ENCODE measurements at places on chromosomes 1 and 21. TPM values are rescaled to one million over a fixed set of nuclear protein-coding genes. Genes with fewer than 3 reads are reported as not detected.

- DNase-seq = peak; percentile 51
These were observed 5.6 kb downstream of the SLC5A9 start for GRCh38 chr1:48228156-48228555.

DNA sequence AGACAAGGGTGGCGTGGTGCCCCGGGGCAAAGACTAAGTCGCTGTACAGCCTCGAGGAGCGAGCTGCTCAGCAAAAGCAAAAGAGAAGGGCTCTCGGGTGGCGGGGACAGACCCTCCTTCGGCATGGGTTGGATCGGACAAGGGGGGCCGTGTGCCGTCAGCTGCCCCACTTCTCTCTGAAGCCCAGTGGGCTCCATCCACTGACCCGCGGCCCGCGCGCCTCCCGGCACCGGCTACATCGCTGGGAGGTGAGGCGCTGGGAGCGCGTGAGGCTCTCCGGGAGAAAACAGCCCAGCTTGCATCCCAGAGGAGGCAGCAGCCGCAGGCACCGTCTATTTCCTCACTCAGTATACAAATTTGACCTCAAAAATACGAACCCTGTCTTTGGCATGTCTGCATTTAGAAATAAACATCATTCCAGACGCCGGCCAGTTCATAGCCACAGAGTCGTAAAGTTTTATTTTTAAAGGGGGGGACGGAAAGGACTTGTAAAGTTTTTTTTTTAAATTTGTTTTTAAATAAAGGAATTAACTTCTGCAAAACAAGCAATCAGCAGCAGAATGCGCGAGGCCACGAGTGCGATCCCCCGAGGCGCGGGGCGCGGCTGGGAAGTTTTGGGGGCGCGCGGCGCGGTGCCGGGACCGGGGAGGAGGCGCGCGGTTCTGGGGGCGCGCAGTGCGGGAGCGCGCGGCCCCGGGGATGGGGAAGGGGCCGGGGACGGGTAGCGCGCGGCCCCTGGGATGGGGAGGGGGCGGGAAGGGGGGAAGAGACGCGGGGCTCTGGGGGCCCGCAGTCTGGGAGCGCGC lies 689 bp upstream of the GPR137B start:
- DNase-seq = peak; percentile 76

DNA sequence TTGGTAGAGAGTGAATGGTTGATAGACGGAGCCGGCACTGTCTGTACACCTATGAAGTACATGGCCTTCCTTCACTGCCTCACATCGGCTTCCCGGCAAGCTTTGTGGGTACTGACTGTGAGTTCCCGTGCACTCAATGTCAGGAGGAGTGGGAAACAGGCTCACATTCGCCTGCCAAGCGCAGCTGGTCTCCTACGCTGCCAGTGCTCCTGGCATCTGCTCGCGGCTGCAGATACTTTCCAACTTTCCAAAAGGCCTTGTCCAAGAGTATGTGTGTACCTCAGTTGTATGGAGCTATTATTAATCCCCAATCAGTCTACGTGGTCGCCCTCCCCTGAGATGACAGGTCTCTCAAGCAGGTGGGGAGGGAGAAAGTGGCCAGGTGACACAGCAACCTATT lies 180.8 kb downstream of the ZSCAN20 start:
- no peak for DNase-seq

DNA sequence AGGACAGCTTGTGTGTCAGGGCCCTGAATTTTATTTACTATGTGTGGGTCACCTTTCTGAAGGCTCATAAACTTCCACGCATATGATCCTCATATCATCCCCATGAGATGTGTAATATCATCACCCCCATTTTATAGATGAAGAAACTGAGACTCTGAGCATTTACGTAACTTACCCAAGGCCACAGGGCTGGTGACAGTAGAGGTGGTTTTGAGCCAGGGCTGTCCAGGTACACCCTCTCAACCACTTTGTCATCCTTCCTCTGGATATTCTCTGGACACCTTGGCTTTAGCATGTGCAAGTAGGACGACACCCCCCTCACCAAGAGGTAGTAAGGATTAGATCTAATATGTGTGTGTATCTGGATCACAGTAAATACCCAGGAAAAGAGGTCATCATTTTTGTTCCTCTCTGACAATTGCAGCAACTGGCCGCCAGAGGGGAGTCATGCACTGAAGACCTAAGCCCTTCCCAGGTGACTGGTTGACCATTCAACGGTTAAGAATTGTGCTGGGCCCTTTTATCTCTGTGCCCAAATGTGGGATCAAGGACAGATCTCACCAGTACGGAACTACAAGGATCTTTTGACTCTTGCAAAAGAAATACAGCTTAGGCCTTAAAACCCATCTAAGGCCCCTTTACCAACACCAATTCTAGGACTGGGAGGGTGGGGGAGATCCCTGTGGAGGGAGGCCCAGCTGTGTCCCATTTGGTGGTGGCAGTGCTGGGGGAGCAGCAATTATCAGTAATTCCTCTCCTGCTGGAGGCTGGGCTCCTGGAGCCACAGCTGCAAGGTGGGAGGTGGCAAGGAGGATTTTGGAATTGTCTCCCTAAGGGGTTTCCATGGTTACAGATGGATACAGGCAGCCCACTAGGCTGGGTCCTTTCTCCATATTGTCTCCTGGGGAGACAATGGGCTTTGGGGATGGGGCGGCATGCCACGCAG lies 13.7 kb upstream of the E2F2 start:
- DNase-seq = peak; percentile 85

- DNase-seq = no peak
These were observed 147.7 kb downstream of the HUNK start for GRCh38 chr21:32020564-32020963.

DNA sequence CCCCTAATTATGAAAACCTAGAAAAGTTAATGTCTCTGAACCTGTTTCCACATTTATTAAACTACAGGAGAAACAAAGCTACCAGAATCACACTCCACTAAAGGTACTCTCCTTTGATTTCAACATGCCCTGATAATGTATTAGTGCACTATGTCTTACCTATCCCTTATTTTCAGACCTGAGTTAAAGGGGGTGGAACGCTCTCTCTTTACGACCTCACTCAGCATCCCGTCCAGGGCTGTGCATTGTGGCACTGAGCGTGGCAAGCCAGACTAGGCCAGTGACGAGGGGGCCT lies 678 bp downstream of the LSM10 start:
- DNase-seq = no peak

DNA sequence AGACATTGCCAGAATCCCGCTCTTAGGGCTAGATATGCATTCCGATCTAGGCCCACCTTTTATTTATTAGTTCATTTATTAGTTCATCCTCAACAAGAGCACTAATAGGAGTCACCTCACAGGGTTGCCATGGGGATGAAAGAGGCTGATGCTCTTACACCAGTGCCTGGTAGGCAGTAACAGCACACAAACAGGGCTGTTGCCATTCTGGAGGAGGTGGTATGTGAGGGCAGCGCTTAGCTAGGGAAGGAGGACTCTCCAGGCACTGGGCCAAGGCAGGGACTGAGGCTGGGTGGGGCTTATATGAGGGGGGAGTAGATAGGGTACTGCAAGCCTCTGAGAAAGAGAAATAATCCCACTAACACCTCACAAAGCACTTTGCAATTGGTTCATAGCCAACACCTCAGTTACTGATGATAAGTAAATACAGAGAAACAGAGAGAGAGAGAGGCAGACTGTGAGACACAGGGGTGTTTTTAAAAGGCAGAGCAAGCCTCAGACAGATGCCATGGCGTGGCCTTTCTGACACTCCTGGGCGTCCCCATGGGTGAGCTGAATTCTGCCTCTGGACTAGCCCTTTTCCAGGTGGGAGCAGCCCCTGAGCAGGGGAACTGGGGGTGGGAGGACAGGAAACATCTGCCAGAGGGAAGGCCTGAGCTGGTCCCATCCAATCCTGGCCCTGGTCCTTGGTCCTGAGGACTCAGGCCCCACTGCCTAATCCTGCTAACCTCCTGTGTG lies 5.9 kb downstream of the FCGR2A start:
- DNase-seq = no peak

GRCh38 chr1:94033849-94034248 lies 87.1 kb downstream of the ABCA4 start:
- DNase-seq = no peak

DNA sequence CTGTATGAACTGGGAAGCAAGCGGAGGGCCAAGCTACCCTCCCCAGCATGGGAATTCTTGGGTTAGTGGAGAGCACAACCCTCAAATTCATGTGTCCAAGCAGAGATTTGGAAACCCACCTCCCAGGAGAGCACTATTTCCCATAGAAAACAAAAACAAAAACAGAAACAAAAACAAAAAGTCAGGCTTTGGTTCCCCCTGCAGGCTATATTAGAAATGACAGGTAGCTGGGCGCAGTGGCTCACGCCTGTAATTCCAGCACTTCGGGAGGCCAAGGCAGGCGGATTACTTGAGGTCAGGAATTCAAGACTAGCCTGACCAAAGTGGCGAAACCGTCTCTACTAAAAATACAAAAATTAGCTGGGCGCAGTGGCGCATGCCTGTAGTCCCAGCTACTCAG lies 10.8 kb downstream of the MINDY1 start:
- no peak for DNase-seq

DNA sequence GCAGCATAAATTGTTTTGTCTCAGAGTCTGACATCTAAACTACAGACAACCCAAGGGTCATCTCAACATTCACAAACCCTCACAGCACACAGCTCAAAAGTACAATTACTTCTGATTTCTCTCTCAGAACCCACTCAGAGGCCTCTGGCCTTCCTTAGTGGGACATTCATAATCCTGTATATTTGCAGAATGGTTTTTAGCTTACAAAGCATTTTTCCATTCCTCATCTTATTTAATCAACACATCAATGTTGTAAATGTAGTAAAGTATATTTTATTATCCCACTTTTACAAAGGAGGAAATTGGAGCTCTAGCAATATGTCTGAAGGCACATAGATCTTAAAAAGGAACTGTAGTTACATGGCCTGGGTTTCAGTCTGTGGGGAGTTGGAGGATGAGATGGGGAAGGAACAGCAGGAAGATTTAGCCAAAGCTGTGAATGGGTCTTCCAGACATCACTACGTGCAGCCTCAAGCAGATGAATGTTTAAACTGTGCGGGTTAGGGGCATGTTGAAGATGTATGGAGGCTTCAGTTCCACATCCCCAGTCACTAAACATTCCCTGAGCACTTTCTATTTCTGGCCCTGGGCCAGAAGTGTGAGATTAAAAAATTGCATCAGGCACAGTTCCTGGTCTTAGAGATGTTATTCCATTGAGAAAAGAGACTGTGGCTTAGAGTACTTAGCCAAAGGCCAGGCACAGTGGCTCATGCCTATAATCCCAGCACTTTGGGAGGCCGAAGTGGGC lies 13.3 kb downstream of the AKNAD1 start:
- no peak for DNase-seq

GRCh38 chr1:210920258-210920657 lies 213.7 kb downstream of the KCNH1 start:
- no peak for DNase-seq

DNA sequence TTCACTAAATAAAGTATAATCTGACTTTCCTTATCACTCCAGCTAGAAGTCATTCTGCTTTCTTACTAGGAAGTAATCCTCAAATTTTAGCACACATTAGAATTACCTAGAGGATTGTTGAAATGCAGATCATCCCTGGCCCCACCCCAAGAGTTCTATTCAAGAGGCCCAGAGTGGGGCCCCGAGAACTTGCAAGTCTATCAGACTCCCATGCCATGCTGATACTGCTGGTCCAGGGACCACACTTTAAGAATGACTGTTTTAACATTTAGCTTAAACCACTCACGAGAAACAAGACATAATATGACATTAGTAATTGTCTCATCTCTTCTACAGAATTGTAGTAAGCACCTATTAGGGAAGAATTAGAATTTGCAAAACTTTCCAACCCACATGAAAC lies 7.7 kb upstream of the SYNJ1 start:
- DNase-seq = no peak

GRCh38 chr1:201260236-201260590 lies 23.1 kb upstream of the PKP1 start:
- DNase-seq = no peak

GRCh38 chr1:89364954-89365550 lies 1.2 kb downstream of the GBP6 start:
- no peak for DNase-seq

GRCh38 chr1:31693231-31693630 lies 10.6 kb downstream of the COL16A1 start:
- no peak for DNase-seq

DNA sequence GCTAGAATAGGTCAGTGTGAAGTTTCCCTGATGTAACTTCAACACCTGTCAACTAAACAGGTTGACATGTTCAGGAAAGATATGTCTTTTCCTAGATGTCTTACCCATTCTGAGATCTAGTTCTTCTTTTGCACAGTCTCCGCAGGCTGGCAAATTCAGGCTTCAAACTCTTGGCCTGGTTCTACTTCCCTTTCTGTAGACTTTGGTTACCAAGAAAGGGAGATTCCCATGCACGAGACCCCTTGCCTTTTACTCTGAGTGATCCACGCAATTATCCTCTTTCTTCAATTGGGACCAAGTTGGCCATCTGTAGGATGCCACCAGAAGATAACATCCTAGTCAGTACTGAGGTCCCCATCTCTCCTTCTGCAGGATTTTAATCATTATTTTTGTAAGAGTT lies 2.0 kb downstream of the CFAP45 start:
- DNase-seq = no peak

DNA sequence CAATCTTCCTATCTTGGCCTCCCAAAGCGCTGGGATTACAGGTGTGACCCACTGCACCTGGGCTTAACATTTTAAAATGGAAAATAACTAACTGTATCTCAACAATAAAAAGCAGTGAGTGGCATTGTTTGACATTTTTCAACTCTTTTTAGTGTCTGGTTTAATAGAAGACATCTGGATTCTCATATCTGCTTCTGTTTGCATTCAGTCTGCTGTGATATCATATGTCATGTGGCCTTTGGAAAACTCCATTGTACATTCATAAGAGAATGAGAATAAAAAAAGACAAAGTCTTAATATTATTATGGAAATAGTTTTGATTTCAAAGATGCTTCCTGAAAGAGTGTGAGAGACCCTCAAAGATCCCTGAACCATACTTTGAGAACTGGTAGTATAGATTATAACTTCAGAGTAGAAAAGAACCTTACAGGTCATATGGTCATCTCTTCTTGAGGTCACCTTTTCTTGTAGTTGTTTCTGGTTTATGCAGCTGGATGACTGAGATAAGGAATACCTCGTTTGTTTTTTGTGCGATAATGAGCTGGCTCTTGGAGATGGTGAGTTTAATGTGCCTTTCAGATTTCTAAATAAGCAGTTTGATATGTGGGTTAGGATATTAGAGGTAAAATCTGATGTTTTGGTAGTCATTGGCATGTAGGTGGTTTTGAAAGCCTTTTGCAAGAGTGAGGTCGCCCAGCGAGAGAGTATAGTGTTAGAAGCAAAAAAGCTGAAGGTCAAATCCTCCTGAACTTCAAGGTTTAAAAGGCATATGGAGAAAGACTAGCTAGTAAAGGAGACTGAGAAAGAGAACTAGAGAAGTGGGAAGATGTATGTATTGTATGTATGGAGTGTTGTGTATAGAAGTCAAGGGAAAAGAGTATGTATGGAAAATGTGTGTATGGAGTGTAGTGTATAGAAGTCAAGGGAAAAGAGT lies 17.2 kb downstream of the CEP350 start:
- no peak for DNase-seq

- DNase-seq = no peak
These were observed 76.1 kb upstream of the SIPA1L2 start for GRCh38 chr1:232705815-232706575.

Gene ARHGEF10L
- 59.8 TPM for total RNA-seq

Gene LEPROT
- 54.9 TPM for total RNA-seq

Gene SSR2
- total RNA-seq = 81.2 TPM

Gene FCGR2B
- 5.6 TPM for total RNA-seq

Gene CHAF1B
- total RNA-seq = 0.62 TPM

Gene PLPP3
- 61.0 TPM for total RNA-seq
